ENCODE measurements at places on chromosomes 6 and 20. TPM values are rescaled to one million over a fixed set of nuclear protein-coding genes. Genes with fewer than 3 reads are reported as not detected.

LPIN3 gene
- total RNA-seq: 5.6 TPM

PBOV1 gene
- not detected for total RNA-seq

PRSS16 gene
- under 0.01 TPM for total RNA-seq

SLC2A10 gene
- total RNA-seq: 45.4 TPM

TNF gene
- under 0.01 TPM for total RNA-seq

KCNK5 gene
- not detected for total RNA-seq

PGBD1 gene
- 6.8 TPM for total RNA-seq

CBLN4 gene
- total RNA-seq: not detected

CAP2 gene
- total RNA-seq: 22.2 TPM

ZSCAN23 gene
- total RNA-seq: 9.0 TPM

C6orf141 gene
- total RNA-seq: 0.43 TPM

CGA gene
- not detected for total RNA-seq

ARMH2 gene
- total RNA-seq: not detected

DNA sequence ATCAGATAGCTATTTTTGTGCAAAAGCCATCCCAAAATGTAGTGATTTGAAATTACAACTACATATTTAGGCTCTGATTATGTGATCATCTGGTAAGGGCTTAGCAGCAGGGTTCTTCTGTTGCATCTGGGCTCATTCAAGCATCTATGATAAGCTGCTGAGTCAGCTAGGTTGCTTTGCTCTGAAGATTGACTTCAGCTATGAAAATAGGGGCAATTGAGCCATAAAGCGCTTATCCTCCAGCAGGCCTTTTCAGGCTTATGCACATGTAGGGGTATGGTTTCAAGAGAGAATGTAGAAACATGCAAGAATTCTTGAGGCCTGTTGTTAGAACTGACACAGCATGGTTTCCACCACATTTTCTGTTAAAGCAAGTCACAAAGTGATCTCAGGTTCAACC lies 114.1 kb downstream of the PLCB1 start:
- DNase-seq: no peak

DNA sequence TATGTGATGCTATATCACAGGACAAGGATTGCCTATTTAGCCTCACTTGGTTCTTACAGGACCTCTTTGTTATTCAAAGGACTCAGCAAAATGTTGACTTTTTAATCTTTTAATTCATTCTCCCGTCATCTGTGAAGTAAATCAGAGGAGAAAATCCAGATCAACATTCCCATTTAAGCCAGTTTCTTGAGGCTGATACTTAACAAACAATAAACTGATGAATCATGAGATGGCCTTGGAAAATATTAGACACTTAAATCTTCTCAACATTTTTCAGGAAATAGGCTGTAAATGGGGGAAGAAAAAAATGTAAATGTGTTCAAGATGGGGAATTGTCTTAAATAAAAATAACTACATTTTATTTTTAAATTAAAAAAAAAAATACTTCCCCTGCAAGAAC lies 55.9 kb upstream of the UBR2 start:
- DNase-seq: peak; percentile 75

- DNase-seq: no peak
Observed at GRCh38 chr6:73542891-73543290, 22.1 kb upstream of the EEF1A1 start.

DNA sequence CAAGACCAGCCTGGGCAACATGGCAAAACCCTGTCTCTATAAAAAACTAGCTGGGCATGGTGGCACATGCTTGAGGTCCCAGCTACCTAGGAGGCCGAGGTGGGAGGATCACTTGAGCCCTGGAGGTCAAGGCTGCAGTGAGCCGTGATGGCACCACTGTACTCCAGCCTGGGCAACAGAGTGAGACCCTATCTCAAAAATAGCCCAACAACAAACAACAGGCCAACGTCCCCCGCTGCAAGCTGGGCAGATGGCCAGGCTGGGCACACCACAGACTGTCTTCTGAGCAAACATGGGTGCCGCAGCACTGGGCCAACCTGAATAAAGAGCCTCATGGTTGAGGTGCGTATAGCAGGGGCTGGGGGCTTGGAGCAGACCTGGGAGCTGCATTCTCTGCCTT lies 46.6 kb upstream of the SRF start:
- DNase-seq: no peak

DNA sequence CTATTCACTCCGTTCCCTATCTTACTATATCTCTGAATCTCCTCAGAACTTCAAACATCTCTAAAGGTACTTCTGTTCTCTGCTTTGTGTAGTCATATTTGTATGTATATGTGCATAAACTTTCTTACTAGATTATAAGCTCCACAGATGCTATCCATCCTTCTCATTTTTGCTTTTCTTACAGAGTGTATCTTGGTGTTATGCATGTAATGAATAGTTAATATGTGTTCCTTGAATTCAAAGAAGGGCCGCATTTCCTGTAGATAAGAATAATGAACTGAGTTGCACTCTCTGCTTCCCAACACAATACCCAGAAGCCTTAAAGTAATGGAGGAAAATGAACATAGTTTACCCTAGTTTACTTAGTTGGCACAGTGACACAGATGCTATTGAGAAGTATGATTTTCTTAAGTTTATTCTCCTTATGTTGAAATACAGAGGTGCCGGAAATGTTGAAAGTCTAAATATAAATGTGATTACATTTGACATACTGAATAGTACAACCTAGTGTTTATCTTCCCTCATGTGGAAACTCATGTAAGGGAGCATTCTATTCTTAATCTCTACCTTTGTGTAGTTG lies 6.0 kb downstream of the NUS1 start:
- DNase-seq: no peak

DNA sequence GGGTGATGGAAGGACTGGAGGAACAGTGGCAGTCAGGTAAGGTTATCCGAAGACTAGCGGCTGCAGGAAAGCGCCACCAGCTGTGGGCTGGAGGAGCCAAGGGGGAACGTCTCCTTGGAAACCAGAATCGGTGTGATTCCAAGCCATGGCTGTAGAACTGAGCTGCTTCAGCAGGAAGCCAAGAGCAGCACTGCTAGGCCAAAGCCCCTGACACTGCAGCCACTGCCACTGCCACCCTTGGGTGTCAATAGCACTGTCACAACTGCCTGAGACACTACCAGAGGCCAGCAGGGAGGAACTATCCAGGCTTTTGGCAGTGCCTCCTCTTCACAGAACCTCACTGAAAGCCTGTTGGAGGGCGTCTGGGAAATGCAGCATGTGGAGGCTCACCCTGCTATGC lies 289.6 kb upstream of the SUPT3H start:
- DNase-seq: no peak

DNA sequence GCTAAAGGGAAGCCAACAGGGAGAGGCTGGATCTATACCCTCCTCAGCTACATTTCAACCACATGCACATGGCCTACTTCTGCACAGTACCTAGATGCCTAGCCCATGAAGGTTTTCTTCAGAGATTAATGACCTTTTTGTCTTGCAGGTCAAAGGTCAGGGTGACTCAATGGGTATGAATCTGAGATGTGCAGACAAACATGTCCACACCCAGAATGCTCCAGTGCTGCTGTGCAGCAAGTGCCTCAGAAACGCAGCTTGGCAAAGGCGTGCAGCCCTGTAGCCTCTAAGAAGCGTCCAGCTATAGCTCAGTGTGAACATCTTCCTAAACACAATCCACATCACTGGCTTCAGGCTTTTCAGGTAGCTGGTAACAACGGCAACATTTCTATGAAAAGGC lies 24.4 kb downstream of the MAP1LC3A start:
- no peak for DNase-seq

GRCh38 chr6:3385660-3386151 lies 71.1 kb downstream of the SLC22A23 start:
- DNase-seq: peak; percentile 15

GRCh38 chr6:42569102-42570028 lies 5.5 kb downstream of the UBR2 start:
- DNase-seq: peak; percentile 88

- no peak for DNase-seq
Observed at GRCh38 chr6:25755483-25755882, 941 bp downstream of the SLC17A4 start.

- DNase-seq: no peak
Observed at GRCh38 chr6:143959927-143960326, 48.1 kb downstream of the PLAGL1 start.

GRCh38 chr6:24779416-24780016 lies 4.8 kb downstream of the GMNN start:
- peak; percentile 31 for DNase-seq

DNA sequence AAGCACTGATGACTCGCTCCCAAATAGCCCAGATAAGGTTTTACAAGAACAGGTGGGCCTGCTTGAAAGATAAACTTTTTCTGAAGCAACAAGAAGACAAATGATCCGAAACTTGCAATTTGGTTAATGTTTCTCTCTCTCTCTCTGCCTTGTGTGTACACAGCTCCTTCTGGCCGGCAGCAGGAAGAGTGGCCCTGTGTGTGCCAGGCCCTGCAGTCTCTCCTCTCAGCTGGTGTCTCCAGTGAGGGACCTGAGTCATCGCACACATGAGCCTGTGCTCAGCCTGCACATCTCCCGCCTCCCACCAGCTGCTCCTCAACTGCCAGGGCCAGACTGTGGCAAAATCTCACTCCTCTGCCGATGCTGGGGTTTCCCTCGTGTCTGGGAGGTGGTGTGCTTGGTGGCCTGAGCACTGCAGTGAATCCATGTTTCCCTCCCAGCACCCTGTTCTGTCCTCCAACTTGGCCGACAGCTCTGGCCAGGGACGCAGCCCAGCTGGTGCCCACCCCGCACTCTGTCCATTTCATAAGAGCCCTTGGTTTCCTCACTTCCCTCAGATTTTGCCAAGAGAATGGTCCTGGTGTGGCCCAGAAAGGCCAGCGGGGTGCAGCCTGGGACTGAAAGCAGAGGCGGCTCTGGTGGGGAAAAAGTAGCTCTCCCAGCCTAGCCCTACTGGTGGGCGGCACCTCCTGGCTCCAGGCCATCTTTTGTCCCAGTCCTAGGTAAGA lies 49.4 kb downstream of the ERMARD start:
- peak; percentile 47 for DNase-seq

DNA sequence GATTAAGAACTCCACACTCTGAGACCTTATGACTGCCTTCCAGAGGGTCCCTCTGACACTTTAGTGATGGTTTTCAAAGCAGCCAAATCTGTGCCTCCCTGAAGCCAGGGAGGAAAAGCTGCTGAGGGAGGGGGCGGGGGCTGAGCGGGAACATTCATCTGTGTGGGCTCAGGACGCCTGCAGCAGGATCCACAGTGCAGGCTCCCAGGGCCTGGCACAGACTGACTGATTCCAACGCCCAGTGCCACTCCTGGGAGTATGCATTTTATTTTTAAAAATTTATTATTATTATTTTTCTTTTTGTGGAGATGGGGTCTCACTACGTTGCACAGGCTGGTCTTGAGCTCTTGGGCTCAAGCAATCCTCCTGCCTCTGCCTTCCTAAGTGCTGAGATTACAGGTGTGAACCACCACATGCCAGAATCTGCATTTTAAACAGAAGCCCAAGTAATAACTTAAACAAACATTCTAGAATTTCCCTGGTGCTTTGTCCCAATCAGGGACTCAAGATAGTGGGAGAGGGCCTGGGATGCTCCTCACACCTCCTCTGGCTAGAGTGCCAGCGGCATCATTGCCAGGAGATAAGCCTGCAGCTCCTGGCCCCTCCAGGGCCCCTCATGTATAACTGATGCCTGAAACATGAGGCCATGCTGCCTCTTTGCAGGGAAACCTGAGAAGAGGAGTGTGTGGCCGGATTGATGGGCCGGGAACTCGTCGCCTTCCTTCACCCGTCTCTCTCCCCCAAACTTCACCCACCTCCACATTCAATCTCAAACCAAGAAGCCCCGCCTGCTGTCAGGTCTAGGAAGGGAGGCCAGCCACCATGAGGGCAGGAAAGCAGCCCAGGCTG lies 438 bp upstream of the TMC2 start:
- no peak for DNase-seq

Data from fibroblast of villous mesenchyme (primary cell).